A549 treated with Hydrocortisone at 1 μM for 4 hours (cell line): ENCODE measurements at places on chromosomes 4 and X. TPM values are rescaled to one million over a fixed set of nuclear protein-coding genes. Genes with fewer than 3 reads are reported as not detected.

UGT2B10 gene
- total RNA-seq = 0.06 TPM in 1 of 5 replicates, not detected in the others

NEUROG2 gene
- 0.05 to 0.06 TPM in 2 of 5 replicates, not detected in the others for total RNA-seq

HSFX3 gene
- total RNA-seq = not detected in 5 replicates

NDST3 gene
- total RNA-seq = not detected in 5 replicates

PRDM8 gene
- total RNA-seq = 0.10 to 0.46 TPM (median 0.17 TPM) in 5 replicates

NRK gene
- total RNA-seq = not detected in 5 replicates

CDS1 gene
- 0.39 to 0.67 TPM (median 0.61 TPM) in 5 replicates for total RNA-seq

MMRN1 gene
- total RNA-seq = not detected in 5 replicates

BEX2 gene
- total RNA-seq = 7.1 to 12.0 TPM (median 9.3 TPM) in 5 replicates

NCBP2L gene
- total RNA-seq = not detected in 5 replicates

ART3 gene
- not detected in 5 replicates for total RNA-seq

NMU gene
- 0.41 to 0.87 TPM (median 0.65 TPM) in 4 of 5 replicates, not detected in the other for total RNA-seq

PPP4R3C gene
- total RNA-seq = not detected in 5 replicates

CXCL11 gene
- 0.10 to 0.33 TPM (median 0.21 TPM) in 5 replicates for total RNA-seq

HELT gene
- total RNA-seq = not detected in 5 replicates

ESX1 gene
- total RNA-seq = 0.06 to 0.08 TPM in 2 of 5 replicates, not detected in the others

LRIT3 gene
- 0.03 to 0.09 TPM (median 0.03 TPM) in 5 replicates for total RNA-seq

NSUN7 gene
- 0.31 to 0.43 TPM (median 0.32 TPM) in 5 replicates for total RNA-seq

PARM1 gene
- 0.50 to 0.62 TPM (median 0.55 TPM) in 5 replicates for total RNA-seq

ADH1A gene
- total RNA-seq = not detected in 5 replicates

S100P gene
- total RNA-seq = 44.4 to 144 TPM (median 132 TPM) in 5 replicates

GK2 gene
- total RNA-seq = not detected in 5 replicates

MAGEC3 gene
- not detected in 5 replicates for total RNA-seq

ARMCX1 gene
- 0.22 to 0.61 TPM (median 0.48 TPM) in 5 replicates for total RNA-seq

RTL5 gene
- 2.1 to 2.9 TPM (median 2.3 TPM) in 5 replicates for total RNA-seq

NKX1-1 gene
- total RNA-seq = not detected in 5 replicates

CYSLTR1 gene
- total RNA-seq = not detected in 5 replicates

SULT1E1 gene
- total RNA-seq = not detected in 5 replicates

PNMA6A gene
- 3.9 to 5.1 TPM (median 4.4 TPM) in 5 replicates for total RNA-seq

TMSB15A gene
- total RNA-seq = 0.56 to 1.1 TPM (median 0.72 TPM) in 5 replicates

CFAP99 gene
- 0.12 to 0.24 TPM (median 0.18 TPM) in 3 of 5 replicates, not detected in the others for total RNA-seq

CENPVL3 gene
- 0.13 to 0.18 TPM (median 0.14 TPM) in 5 replicates for total RNA-seq

EVC2 gene
- total RNA-seq = 1.9 to 2.2 TPM (median 2.1 TPM) in 5 replicates

TKTL1 gene
- total RNA-seq = 0.05 to 0.14 TPM (median 0.07 TPM) in 3 of 5 replicates, not detected in the others

SCRG1 gene
- not detected in 5 replicates for total RNA-seq

CYLC1 gene
- not detected in 5 replicates for total RNA-seq

SUV39H1 gene
- total RNA-seq = 21.9 to 24.0 TPM (median 22.9 TPM) in 5 replicates

NUP54 gene
- 23.3 to 37.6 TPM (median 27.2 TPM) in 5 replicates for total RNA-seq

PFKFB1 gene
- 0.06 to 0.14 TPM (median 0.09 TPM) in 4 of 5 replicates, not detected in the other for total RNA-seq

AWAT2 gene
- total RNA-seq = not detected in 5 replicates

HSFX4 gene
- 0.09 TPM in 1 of 5 replicates, not detected in the others for total RNA-seq

RCHY1 gene
- total RNA-seq = 13.3 to 20.4 TPM (median 16.9 TPM) in 5 replicates

SAGE1 gene
- total RNA-seq = not detected in 5 replicates

PDS5A gene
- 22.0 to 31.9 TPM (median 28.5 TPM) in 5 replicates for total RNA-seq

SMR3B gene
- not detected in 5 replicates for total RNA-seq

GLRA2 gene
- not detected in 5 replicates for total RNA-seq

PRRG1 gene
- 3.9 to 6.6 TPM (median 5.5 TPM) in 5 replicates for total RNA-seq

AGA gene
- 15.4 to 26.8 TPM (median 17.8 TPM) in 5 replicates for total RNA-seq

VCX3A gene
- total RNA-seq = not detected in 5 replicates

L1CAM gene
- total RNA-seq = 16.9 to 22.0 TPM (median 19.7 TPM) in 5 replicates

PCDH7 gene
- 0.07 to 0.31 TPM (median 0.08 TPM) in 5 replicates for total RNA-seq

LARP1B gene
- 10.7 to 17.2 TPM (median 12.0 TPM) in 5 replicates for total RNA-seq

USP26 gene
- not detected in 5 replicates for total RNA-seq

SSX1 gene
- not detected in 5 replicates for total RNA-seq
